Fibroblast of skin of abdomen (primary cell): ENCODE measurements at places on chromosomes 2 and 18.
A peak's percentile ranks its signal among the peaks of the same experiment; 100 is the strongest.

- DNase-seq: no peak
Observed at GRCh38 chr2:97659256-97660043, 4.4 kb downstream of the ACTR1B start.

- no peak for DNase-seq
Observed at GRCh38 chr2:10257036-10257435, 45.7 kb upstream of the HPCAL1 start.

DNA sequence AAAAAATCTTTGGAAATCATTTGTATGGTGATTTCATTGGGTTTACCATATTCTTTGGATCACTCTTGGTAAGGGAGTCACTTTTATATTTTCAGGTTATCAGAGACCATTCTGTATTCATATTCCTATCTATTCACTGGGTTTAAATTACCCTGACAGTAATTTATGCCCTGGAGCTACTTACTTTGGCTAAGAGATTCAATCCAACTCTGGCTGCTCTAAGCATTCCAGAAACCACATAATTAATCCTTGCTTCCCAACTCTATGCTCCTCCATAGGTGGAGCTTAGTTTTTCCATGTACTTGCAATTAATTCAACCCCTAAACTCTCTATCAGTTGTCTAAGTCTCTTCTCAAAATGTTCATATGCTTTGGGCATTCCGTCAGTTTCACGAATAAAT is 336.3 kb downstream of the AGPS start:
- peak; percentile 5 for DNase-seq

DNA sequence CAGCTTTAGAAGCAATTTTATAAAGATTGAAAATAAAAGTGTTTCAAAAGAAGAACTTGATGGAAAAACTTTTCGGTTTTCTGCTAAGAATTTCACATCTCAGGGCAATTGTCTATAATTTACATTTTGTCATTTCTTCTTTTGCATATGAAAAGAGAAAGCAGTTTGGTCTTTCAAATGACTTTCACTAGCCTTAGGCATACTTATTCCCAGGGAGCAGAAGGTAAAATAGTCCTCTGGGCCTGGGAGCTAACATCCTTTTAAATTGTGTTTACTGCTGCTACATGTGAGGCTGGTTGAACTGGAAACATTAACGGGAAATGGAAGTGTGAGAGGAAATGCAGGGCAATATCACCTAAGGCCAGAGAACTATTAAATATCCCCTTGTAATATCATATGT is 37.1 kb downstream of the MYO3B start:
- DNase-seq: no peak

- DNase-seq: peak; percentile 88
Observed at GRCh38 chr18:45522371-45522770, 92.9 kb upstream of the SLC14A2 start.

- DNase-seq: no peak
Observed at GRCh38 chr2:70388128-70388527, 86.3 kb upstream of the FAM136A start.
